ENCODE measurements at places on chromosomes 11 and 22.

DNA sequence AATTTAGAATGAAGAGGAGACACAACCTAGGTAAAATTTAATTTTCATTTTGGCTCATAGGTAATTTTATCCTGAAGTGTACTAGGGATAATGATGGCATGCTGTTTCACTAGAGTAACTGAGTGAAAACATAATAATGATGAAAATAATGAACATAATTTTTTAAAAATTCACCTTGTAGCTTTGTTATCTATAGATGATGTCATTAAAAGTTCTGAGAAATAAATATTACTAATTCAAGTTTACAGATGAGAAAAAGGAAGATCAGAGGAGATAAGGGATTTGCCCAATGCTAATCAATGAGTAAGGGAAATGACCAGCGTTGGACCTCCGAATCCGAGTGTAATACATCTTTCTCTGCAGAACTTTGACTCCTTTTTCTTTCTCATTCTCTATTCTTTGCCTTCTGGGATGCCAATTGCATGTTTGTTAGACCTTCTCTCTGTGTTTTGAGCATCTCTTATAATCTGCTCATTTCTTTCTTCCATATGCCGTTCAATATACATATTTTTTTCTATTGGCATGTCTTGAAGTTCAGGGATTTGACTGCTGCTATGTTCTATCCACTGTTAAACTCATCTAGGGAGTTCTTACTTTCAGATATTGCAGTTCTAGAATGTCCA lies 186.5 kb downstream of the SNX19 start:
- DNase-seq: no peak

DNA sequence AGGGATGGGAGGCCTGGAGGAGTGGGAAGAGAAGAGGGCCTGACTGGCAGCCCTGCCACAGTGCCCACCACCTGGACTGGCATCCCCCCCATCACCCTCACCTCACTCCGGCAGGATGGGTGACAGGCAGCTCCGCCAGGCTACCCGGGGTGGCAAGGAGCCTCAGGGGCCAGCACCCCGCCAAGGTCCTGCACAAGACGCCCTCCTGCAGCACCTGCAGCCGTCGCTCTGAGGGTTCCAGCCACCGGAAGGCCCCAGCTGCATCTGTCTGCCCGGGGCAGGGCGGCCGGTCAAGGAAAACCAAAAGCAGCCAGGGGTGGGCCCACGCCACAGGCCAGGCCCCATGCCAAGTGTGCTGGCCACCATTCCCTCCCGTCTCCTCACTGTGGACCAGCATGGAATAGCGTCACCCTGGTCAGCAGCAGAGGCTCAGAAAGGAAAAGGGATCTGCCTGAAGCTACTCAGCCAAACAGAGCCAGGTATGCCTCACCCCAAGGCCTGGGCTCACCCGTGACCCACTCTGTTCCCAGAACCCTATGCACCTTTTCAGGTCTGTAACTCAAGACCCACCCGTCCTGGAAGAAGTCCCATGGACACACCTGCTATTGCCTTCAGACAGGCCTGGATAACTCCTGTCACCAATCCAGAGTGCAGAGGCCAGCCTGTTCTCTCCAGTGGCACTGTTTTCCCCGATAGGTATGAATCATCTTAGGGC lies 7.0 kb downstream of the RHBDD3 start:
- DNase-seq: no peak

GRCh38 chr11:56624661-56625110 lies 10.0 kb upstream of the OR5M1 start:
- peak; percentile 3 for DNase-seq

DNA sequence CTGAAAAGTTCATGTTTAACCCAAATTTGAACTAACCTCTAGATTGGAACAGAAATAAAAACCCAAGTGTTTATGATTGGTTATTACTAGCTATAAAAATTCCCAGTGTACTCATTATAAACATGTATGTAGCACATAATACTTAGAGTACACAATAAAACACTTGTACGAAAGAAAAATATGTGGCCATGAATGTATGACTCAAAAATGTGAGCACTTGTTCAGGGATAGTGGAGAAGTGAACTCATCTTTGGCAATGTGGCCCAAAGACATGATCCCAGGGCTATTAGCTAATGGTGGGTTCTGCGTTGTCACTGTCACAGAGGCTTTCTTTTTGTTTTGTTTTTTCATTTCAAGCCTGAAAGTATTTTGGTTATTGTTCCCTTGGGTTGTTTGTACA lies 72.0 kb downstream of the PPFIBP2 start:
- no peak for DNase-seq

DNA sequence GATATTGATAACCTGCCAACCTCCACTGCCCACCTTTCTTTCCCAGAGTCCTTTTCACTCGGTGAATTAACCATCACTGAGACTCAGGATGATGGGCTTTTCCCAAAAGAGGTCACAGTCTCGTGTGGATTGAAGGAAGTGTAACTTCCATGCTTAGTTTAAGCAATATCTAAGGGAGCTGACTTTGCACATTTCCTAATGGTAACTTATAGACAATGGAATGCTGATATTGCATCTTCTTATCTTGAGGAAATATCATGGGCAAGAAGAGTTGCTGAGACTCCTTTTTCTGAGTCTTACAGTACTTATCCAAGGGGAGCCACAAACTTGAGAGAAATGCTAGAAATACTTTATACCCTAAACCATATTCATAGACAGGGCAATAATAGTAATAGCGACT lies 8.8 kb downstream of the BARX2 start:
- no peak for DNase-seq

- DNase-seq: no peak
These were observed 36.1 kb upstream of the TSPAN18 start for GRCh38 chr11:44690651-44691050.

GRCh38 chr11:102276783-102277182 lies 40.5 kb upstream of the BIRC3 start:
- DNase-seq: peak; percentile 49

DNA sequence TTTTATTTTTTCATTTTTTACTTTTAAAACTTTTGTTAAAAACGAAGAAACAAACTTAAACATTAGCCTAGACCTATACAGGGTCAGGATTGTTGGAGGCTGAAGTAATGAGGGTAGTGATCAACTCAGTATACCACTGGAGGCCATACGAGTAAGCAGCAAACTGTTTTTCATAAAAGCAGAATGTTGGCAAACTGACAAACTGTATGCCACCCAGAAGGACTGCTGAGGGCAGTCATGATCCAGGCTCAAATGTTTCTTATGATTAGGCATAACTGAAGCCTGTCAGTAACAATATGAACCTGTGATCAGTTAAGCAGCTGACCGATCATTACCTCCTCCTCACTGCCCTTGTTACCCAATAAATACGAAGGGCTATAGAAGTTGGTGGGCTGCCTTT lies 10.2 kb upstream of the SC5D start:
- DNase-seq: no peak

- DNase-seq: no peak
These were observed 107.0 kb downstream of the MSANTD4 start for GRCh38 chr11:105915021-105915420.

GRCh38 chr11:10605941-10606381 lies 37.5 kb upstream of the LYVE1 start:
- DNase-seq: peak; percentile 78

DNA sequence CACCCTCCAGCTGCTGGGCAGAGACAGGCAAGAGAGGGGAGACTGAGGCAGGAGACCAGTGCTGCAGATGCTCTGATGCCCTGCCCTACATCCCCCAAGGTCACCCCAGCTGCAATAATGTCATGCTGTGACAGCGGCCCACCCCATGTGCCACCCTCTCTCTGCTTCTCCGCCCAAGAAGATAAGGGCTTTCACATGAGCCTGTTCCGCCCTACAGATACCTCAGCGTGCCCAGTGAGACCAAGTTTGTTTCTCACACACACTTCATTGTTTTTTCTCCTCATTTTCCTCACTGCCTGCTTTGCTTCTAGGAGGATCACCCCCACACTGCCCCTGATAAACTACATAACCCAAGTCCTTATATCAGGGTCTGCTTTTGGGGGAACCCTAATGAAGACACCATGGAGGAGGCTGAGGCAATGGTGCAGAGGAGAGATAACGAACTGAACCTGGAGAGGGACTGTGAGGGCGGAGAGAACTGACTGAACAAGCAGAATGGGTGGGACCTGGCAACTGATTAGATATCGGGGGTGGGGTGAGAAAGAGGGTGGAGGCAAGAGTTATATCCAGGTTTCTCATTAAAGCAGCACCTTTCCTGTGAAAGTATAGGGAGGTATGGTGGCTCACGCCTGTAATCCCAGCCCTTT lies 37.5 kb upstream of the TSKU start:
- DNase-seq: no peak

GRCh38 chr22:39155421-39155820 lies 2.9 kb upstream of the CBX7 start:
- DNase-seq: no peak

- DNase-seq: no peak
These were observed 57.5 kb upstream of the TTLL12 start for GRCh38 chr22:43244402-43244801.

DNA sequence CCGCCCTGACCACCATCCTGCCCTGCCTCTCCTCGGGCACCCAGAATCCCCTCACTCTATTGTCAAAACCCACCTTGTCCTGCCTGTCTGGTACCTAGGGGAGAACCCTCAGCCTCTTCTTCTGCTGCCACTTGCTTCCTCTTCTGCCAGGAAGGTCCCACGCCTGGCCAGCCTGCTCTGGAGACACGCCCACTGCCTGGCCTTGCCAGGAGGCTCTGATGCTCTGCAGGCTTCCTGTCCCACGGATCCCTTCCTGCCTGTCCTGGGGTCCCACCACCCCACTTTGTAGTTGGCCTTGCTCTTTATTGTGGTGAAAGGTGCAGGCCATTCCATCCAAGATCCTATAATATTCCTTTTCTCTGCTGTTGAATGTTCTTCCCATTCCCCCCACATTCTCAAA lies 63.4 kb downstream of the BMAL1 start:
- no peak for DNase-seq

DNA sequence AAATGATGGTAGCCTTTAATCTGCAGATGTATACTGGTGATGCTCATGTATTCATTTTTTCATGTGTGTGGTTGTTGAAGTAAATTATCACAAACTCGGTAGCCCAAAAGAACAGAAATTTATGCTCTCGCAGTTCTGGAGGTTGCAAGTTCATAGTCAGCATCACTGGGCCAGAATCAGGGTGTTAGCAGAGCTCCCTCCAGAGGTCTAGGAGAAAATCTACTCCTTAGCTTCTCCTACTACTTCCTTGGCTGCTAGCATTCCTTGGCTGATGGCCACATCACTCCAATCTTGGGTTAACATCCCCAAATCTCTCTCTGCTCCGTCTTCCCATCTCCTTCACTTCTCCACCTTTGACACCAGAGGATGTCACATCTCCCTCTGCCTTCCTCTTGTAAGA lies 45.3 kb upstream of the GALNT18 start:
- no peak for DNase-seq

- no peak for DNase-seq
These were observed 1020.5 kb downstream of the BRD1 start for GRCh38 chr22:48807155-48807554.
